ENCODE measurements at places on chromosomes 5 and 9.

- DNase-seq: no peak
Measured at GRCh38 chr9:82154573-82154972, 166.0 kb downstream of the SPATA31D1 start.

DNA sequence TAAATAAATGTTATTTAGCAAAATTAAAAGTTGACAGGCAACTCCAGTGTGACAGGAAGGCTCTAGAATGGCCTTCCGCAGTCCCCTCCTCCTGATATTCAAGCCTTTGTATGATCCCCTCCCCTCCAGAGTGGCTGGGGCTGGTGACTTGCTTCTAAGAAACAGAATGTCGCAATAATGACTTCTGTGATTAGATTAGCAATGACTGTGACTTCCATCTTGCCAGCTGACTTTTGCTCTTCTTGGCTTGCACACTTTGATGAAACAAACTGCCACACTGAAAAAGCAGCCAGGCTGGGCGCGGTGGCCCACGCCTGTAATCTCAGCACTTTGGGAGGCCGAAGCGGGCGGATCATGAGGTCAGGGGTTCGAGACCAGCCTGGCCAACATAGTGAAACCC lies 106.5 kb upstream of the LARP1 start:
- no peak for DNase-seq

- DNase-seq: no peak
Measured at GRCh38 chr5:175015028-175015685, 290.8 kb downstream of the MSX2 start.

GRCh38 chr9:93093127-93093876 lies 2.7 kb upstream of the CARD19 start:
- no peak for DNase-seq

DNA sequence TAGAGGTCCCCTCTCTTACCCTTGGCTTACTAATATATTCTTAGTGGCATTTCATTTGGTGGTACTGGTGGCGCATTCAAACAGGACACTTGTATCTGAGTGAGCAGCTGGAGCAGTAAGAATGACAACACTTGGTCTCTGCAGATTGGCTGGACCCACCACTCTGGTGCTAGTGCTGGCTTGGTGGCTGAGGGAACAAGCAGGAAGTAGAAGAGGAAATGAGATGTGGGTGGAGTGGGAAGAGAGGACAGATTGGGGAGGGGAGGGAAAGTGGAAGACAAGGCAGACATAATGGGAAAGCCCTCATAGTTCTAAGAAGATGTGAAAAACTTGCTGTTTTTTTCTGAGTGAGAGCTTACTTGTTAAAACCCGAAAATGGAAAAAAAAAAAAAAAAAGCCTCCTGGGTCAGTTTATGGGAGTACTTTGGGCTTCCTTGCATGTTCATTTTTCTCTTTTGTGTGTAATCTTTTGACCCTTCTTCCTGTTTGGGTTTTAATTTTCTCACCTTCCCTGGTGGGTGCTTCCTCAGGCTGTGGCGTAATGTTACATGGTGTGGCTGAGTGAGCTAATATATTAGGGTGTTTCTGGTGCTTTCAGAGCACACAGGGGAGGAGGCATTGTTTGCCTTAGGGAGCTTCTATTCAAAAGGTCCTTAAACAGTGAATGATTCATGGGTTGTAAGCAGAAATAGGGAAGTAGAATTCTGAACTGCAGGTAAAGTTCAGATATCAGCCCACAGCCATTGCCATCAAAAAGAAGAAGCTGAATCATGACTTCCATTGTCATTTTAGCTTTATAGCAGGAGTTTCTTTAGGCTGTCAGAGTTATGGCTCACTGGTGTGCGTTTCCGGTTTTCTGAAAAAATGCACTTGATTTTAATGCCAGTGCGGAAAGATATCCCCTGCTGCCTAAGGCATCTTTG lies 52.3 kb downstream of the TLE4 start:
- peak; percentile 44 for DNase-seq

DNA sequence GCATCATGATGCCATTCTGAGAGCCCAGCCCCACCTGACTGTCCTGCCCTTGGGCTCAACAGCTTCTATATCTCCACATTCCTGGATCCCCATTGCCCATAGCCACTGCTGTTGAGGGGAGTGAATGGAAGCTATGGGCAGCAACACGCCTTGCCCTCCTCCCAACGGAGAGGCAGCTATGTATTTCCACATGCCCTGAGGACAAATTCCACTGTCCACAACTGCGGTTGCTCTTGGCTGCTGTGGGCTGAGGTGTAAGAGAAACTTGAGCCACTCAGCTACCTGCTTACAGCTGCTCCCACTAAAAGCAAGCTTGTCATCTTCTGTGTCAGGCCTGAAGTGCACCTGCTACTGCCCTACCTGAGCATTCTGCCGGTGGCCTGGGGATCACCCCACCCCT lies 222.9 kb downstream of the PSAT1 start:
- DNase-seq: no peak

- no peak for DNase-seq
Measured at GRCh38 chr5:173794901-173795416, 93.2 kb upstream of the CPEB4 start.

DNA sequence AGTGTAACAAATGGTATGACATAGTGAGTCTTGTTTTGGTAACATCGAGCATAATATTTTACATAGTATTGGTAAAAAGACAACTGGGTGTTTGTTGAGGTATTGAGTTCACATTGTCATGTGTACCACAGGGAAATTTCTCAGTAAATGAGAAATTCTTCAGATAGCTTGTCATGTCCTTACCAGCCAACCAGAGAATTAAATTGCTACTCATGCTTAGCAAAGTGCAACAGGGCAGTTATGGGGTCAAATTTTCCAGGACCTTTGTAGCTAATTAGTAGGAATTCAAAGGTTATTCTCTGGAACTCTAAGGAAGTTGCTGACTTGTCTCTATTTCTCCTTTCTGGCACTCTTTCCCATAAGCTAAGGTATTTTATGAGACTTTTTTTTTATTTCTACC lies 595.7 kb downstream of the EFNA5 start:
- no peak for DNase-seq

GRCh38 chr9:100104314-100104713 lies 5.3 kb downstream of the INVS start:
- DNase-seq: no peak

DNA sequence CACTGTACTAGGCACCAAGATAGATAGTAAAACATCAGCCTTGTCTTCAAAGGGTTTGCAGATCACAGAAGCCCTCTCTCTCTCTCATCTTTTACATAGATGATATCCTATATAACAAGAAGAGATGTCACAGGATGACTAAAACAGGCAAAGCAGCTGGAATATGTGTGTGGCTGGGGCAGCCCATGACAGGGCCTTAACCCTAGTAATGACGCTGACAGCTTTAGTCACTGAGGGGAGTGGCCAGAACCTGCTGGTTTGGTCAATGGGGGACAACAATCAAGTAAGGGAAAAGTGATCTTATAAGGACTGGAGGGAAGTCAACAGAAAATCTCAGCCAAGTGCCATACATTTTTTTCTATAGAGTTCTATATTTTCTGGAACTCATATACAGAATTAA lies 41.9 kb upstream of the RIC1 start:
- DNase-seq: peak; percentile 2

- DNase-seq: no peak
Measured at GRCh38 chr5:71972777-71973473, 134.3 kb upstream of the MAP1B start.

DNA sequence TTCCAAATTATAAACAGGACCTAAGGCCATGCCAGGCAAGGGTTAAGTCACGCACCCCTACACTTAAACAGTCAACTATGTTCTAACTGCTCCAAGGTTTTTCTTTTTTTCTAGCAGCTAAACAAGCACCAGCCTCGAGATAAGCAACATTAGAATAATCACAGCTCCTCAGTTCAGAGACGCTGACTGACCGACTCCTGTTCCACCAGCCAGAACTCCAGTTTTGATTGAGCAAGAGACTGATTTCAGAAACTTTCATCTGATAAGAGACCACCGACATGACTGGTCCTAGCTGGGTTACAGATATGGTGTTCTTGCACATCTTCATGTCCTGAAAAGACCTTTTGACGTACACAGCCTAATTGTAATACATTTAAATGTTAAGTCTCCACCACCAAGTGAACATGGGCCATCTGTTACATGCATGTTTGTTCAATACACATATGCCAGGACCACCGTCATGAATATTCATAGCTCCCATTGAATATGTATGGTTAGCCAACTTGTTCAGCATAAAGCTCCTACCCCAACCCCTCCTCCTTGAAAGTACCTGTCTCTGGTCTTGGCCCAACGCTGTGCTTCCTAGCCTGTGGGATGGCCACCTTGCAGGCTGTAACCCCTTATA lies 23.7 kb upstream of the OTULINL start:
- DNase-seq: no peak

DNA sequence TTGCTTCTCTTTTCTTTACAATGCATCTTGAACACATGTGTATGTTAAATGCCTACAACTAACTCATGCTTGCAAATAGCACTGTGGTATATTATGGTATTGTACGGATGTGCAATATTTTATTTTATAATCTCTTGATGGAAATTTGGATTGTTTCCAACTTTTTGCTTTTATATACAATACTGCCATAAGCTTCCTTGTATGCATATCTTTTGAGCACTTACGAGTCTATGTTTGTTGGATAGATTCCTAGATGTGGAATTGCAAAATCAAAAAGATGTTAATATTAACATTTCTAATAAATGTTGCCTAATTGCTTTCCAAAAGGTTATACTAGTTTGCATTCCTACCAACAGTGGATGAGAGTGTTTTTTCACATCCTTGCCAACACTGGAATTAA lies 3.4 kb upstream of the GALNT12 start:
- DNase-seq: no peak

- no peak for DNase-seq
Measured at GRCh38 chr5:181173027-181173419, 25.6 kb downstream of the OR2V2 start.

- no peak for DNase-seq
Measured at GRCh38 chr5:164671640-164672039, 1166.2 kb downstream of the MAT2B start.

DNA sequence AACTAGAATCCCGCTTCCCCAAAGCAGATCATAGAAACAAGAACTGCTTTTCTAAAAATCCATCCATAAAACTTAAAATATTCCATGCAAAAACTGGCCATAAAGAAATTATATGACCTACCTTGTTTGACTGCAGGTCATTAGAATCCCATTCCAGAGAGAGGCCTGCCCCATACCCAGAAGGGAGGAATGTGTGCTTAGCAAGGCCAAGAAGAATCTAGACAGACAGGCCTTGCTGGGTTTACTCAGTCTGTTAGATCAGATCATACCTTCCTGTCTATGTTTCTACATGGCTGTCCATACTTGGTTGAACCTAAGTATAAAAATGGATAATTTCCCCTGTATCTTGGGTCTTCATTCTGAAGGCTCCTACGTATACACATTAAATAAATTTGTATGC lies 358.8 kb upstream of the TRPC7 start:
- no peak for DNase-seq

DNA sequence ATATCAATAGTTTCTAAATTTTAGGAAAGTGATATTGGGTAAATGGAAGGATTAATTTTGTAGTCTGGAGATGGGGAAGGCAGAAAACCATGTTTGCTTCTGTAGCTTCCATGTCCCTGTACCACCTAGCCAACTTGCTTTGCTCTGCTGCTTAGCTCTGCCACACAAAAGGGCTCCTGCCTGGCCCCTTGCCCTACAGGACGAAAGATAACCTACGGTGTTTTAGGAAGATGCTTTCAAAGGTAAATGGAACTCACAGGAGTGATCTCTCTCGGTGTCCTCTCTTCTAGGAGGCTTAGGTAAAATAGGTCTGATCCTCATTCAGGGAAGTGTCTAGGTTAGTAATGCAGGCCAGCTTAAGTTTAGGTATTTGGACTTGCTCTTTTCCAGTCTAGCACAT lies 37.8 kb upstream of the DMXL1 start:
- no peak for DNase-seq

Data from stimulated activated CD8-positive, alpha-beta memory T cell treated with anti-CD3 and anti-CD28 coated beads, Interleukin-7, amount 100 ng/mL, for 4 hours (primary cell).